SK-N-SH (cell line): ENCODE measurements at places on chromosomes 11 and 22. TPM values are rescaled to one million over a fixed set of nuclear protein-coding genes. Genes with fewer than 3 reads are reported as not detected.

Gene ACAD8
- polyA plus RNA-seq = 29.8 and 39.8 TPM in 2 replicates

Gene BRD1
- polyA plus RNA-seq = 7.8 and 10.3 TPM in 2 replicates

Gene TPP1
- polyA plus RNA-seq = 94.0 and 105 TPM in 2 replicates

Gene DPP3
- polyA plus RNA-seq = 62.1 and 70.6 TPM in 2 replicates

Gene ART5
- polyA plus RNA-seq = 0.58 and 0.59 TPM in 2 replicates

Gene MYO18B
- 0.05 and 0.10 TPM in 2 replicates for polyA plus RNA-seq

Gene TAF1D
- 56.7 and 76.9 TPM in 2 replicates for polyA plus RNA-seq

Gene MIOX
- 0.05 and 0.06 TPM in 2 replicates for polyA plus RNA-seq

Gene OR6A2
- not detected in 2 replicates for polyA plus RNA-seq

Gene NAT10
- 31.0 and 38.4 TPM in 2 replicates for polyA plus RNA-seq

Gene HTATIP2
- polyA plus RNA-seq = not detected in 2 replicates

Gene BIRC3
- 0.46 and 0.62 TPM in 2 replicates for polyA plus RNA-seq

Gene MIF
- polyA plus RNA-seq = 496 and 565 TPM in 2 replicates

Gene CSRP3
- not detected in 2 replicates for polyA plus RNA-seq

Gene TEX54
- polyA plus RNA-seq = not detected in 2 replicates

Gene TRIM29
- polyA plus RNA-seq = 0.03 TPM in 1 of 2 replicates, not detected in the other

Gene XKR3
- not detected in 2 replicates for polyA plus RNA-seq

Gene MMP27
- polyA plus RNA-seq = not detected in 2 replicates

Gene JHY
- 2.9 TPM in 2 replicates for polyA plus RNA-seq

Gene ELMOD1
- polyA plus RNA-seq = not detected in 2 replicates

Gene ZDHHC5
- 46.6 and 54.8 TPM in 2 replicates for polyA plus RNA-seq

Gene APOL5
- not detected in 2 replicates for polyA plus RNA-seq

Gene BARX2
- not detected in 2 replicates for polyA plus RNA-seq

Gene TSGA10IP
- not detected in 2 replicates for polyA plus RNA-seq

Gene MAPK11
- 36.0 and 38.3 TPM in 2 replicates for polyA plus RNA-seq

Gene CHADL
- polyA plus RNA-seq = 0.03 and 0.08 TPM in 2 replicates

Gene ZMAT5
- 33.5 and 35.0 TPM in 2 replicates for polyA plus RNA-seq
